Right hindlimb (tissue), 1 donor: ENCODE measurements at places on chromosomes 3 and 15.

GRCh38 chr3:56795097-56795828, 6.5 kb downstream of the ARHGEF3 start:
- DNase-seq, result no peak

GRCh38 chr3:129312671-129313414, 34.2 kb downstream of the HMCES start:
- no peak for DNase-seq

DNA sequence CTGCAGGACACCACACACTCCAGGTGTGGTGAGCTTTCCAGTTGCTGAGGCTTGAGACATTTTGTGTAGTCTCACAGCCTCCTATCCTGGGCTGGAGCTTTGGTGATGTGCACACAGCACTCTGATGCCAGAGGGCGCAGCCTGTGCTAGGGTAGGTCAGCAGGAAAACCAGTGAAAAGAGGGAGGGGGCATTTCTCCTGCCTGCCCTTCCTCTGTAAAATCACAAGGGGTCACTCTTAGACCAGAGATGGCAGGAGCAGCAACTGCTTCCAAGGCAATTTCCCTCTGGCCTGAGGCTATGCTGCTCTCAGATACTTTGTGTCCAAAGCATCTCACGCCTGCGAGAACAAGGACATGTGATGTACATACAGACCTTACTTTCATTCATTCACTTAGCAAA, 16.5 kb upstream of the MUSTN1 start:
- no peak for DNase-seq

DNA sequence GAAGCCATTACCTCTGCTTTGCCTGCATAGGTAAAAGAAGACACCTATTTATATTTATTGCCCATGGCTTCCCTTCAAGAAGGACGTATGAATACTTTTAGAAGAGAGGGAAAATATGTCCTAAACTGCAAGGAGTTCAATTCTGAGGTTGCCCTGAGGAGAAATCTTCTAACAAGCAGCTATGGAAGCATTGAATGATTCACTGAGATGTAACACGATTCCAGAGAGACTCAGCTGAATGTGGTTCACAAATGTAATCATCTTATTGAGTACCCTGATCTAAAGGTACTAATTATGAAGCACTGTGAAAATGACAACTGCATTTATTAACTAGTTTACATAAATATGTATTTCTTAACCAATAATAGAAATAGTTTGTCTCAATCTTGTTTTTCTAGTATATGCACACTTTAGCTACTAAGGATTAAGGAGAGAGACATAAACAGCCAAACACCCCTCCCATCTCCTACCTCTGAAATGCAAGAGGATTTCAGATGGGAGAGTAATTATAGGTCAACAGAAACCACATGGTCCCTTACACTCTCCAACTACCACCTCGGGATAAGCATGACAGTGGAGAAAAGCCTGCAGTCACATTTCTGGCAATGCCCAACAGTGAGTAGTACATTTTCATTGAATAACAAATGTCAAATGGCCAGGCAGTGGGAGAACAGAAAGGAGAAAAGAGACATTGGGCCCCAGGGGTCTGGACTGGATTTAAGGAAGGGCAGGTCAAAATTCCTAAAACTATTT, 506.2 kb upstream of the IL12A start:
- no peak for DNase-seq

- no peak for DNase-seq
These were observed 9.4 kb upstream of the SACM1L start for GRCh38 chr3:45679805-45680204.

DNA sequence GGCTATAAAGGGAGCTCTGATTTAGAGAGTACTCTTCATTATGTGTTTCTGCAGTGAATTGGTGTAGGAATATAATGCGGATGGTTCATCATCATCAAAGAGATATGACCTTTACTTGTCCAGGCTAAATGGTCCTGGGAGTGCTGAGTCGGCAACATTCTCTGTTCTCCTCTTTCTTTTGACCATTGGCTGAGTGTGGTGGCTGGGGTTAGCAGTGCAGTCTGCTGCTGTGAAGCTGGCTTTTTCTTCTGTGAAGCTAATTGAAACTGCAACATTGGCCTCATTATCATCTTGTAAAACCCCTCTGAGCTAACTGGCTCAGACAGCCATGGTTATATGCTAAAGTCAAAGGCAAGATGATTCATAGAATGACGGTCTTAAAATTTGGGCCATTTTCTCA, 83.8 kb downstream of the THRB start:
- DNase-seq, result no peak

- DNase-seq, result peak; percentile 71
These were observed 36.0 kb downstream of the ADAMTS9 start for GRCh38 chr3:64651741-64652241.

DNA sequence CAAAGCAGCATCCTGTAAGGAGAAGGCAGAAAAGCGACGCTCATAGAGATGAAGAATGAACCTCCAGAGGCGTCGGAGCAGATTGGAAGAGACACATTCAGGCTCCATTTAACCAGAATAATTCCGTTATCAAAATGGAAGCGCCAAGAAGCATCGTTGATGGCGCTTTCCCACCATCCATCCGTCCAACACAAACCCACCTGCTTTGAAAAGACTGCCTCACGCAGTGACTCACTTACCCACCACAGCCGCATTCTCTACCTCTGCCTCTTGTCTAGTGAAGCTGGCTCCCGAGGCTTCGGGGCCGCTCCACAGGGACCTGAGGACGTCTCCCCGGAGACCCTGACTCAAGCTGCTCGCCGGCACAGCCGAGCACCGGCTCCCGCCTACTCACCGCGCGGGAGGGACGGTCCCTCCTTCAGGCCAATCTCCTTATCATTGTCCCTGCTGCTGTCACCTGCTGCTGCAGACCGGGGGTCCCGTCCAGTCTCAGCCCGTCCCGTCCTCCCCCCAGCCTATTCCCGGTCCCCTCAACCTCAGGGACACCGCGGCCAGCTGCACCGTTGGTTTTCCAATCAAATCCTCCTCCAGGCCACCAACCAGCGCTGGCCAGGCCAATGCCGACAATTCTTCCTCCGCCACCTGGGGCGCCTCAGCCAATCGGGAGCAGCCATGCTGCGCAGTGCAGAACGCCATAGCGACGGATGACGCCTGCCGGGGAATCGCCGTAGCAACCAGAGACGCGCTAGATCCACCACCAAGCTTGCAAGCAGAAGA, at the start of gene NEK10:
Gene NEK10, minus strand, starts transcription at position 553 of the 777 bp plus-strand sequence. CDS start 16,501 bp downstream, outside the sequence.
- peak; percentile 94 for DNase-seq

DNA sequence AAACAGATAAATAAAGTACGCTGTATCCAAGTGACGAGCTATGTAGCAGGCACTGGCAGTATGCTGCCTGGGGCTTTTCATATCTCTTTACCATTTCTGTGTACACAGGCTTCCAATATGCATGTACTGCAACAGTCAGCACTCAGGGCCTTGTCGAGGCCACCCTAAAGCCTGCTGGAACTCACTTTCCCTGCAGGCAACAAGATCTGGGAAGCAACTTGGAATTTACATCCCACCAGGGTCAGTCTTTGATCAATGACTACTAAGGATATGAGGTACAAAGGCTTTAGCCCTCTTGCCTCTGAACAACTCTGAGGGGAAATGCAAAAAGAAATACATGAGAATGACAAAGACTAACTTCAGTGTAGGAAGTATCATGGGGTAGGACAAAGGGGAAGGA, 101.8 kb upstream of the ARL6 start:
- no peak for DNase-seq

DNA sequence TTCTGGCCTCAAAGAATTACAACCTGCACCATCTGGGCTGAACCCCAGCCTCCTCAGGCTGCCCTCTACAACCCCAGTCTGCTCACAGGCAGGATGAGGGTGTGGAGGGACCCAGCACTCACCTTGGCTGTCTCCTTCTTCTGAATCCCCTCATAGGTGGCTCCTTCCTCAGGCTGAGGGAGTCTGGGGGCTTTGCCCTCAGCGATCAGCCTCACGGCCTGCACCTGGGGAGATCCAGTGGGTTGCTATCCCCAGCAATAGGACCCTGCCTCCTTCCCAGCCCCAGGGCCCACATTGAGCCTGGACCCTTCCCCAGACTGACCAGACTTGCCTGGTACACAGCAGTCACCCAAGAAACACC, 25.1 kb downstream of the ALDH1L1 start:
- no peak for DNase-seq

DNA sequence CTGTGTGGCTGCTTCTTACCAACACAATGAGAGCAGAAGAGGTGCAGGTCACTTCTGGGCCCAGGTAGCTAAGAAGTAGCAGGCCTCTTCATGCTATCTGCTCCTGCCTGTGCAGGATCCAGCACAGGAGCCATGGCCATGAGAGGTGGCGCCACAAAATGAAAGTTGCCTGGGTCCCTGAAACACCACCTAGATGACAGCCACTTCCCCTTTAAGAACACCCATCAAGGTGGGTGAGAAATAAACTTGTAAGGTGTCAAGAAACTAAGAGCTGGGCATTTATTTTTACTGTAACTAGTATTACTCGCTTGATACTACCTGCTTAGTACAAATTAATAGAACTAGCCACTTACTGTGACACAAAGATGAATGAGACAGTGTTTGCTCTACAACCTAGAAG, 484.6 kb upstream of the TBL1XR1 start:
- no peak for DNase-seq

DNA sequence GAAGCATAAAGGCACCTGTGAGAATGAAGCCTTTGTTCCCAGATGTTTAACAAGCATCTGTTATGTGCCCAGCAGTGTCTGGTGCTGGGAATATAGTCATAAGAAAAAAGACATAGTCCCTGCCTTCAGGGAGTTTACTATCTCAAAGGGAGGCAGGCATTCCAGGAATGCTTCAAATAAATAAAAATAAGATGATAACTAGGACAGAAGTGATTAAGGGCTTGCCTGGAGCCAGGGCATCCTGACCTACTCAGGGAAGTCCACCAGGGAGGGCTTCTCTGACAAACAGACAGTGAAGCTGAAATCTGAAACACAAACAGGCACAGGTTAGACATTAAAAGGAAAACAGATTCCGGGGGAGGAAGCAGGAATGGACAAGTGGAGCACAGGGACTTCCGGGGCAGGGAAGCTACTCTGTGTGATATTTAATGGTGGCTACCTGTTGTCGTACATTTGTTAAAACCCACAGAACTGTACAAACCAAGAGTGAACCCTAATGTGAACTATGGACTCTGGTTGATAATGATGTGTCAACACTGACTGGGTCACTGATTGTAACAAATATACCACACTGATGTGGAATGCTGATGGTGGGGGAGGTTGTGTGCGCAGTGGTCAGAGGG, 53.3 kb downstream of the ITGB5 start:
- no peak for DNase-seq

- no peak for DNase-seq
These were observed 63.3 kb upstream of the ARHGEF3 start for GRCh38 chr3:56864918-56865524.

DNA sequence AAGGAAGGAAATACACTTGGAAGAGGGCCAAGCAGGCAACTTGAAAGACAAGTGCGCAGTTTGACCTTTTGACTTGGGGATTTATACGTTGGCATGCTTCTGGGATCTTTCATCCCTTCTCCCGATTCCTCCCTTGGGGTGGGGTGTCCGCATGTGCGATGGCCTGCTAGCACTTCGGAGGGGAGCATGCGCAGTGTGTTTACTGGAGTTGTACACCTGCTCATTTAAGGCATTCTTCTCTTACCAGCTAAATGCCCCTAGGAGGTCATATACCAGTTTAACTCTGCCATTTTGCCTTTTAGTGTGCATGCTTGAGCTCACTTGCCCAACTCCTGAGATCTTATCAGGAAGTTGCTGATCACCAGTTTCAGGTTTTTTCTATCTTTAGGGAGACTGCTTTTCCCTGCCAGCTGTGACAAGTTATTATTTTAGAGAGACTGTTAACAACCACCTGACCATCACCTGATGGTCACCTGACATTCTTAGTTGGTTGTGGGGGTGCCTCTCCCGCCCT, 63.5 kb downstream of the BFSP2 start:
- no peak for DNase-seq

DNA sequence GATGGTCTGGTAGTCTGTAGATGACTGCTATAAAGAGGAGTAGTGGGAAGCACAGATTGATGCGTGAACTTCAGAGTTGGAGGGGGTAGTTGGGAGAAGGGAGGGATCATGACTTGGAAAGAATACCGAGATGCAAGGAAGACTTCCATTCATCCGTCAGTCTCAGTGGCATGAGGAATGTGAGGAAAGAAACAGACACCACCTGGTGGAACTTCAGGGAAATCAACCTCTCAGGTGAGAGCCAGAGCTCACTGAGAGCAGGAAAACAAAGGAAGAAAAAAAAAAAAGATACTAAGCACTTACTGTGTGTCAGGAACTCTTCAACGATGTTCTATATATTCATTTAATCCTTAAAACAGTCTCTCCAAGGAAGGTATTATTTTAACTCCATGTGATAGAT, 172.4 kb downstream of the OXSM start:
- DNase-seq, result no peak

DNA sequence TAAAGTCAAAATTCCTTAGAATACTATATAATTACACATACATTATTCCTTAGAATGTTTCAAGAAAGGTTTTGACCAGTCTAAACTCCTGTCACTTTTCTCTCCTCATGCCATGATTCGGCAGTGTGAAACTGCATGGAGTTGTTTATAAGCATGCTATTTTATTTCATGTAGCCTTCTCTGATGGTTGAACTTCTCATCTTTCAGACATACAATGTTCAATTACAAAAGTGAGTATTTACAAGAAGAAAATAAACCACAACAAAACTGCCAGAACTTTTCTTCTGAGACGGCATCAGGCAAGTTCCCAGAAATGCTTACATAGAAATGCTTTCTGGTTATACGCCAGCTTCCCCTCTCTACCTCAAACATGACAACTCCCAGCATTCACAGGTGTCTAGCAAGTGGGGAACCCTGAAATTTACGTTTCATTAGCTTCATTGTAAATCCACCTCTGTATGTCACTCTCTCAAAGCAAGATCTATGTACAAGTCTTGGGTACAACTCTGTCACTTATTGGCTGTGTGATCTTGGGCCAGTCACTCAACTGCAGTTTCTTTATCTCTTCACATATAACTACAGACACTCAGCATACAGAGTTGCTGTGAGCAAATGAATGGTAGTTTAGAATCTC, 42.7 kb downstream of the HDGFL3 start:
- DNase-seq, result no peak

DNA sequence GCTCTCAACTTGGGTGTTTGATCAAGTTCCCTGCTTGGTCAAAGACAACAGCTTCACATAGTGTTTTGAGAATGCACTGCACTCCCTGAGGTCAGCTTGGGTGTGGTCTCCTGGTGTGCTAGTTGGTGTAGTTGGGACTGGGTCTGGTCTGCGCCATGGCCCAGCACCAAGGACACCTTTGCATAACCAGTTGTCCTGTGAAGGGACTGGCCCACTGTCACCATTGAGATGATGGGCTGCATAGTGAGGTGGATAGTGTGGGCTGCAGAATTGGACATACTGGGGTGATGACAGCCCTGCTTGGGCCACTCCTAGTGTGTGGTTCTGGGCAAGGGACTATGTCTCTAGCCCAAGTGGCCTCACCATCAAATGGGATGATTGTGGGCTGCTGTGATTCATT, 9.5 kb downstream of the RPSA start:
- DNase-seq, result no peak

GRCh38 chr3:77321646-77322045, 281.7 kb downstream of the ROBO2 start:
- DNase-seq, result no peak

GRCh38 chr3:182393151-182393550, 400.2 kb upstream of the ATP11B start:
- DNase-seq, result no peak
